ENCODE measurements at places on chromosomes 4 and X.

- DNase-seq = no peak
Observed at GRCh38 chr4:24775032-24775605, 20.3 kb upstream of the SOD3 start.

DNA sequence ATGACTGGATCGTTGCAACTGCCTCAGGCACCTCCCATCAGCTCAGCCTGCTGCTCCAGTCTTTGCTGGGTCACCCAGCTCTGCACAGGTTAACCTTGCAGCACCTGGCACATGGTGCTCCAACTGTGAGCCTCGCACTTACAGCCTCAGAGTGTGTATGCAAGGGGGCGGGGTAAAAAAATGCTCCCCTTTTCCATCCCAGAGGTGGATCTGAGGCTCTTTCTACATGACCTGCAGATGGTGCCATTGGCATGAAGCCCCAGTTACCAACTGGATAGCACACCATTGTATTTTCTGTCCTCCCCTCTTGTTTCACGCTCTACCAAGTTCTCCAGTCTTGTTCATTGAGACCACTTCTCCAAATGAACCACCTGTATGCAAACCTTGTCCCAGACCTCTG is 46.2 kb upstream of the TRPC3 start:
- DNase-seq = no peak

- DNase-seq = no peak
Observed at GRCh38 chr4:134645778-134646177, 444.2 kb upstream of the PABPC4L start.

- DNase-seq = no peak
Observed at GRCh38 chr4:168978001-168978700, 31.9 kb downstream of the CBR4 start.

DNA sequence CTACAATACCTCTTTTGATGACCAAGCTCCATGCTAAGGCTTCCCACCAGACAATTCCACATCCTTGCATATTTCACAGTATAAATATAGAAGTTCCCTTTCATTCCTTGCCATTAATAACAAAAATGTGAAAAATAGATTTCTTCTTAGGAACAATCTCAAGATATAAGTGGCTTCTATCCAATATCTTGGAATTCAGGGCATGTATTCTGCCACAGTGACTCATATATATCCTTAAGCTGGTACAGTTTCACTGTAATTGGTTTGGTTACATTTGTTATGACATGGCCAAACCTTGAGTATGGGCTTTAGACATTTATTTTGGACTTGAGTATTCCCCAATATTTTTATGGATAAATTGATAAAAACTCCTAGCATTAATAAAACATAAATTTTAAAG is 181.7 kb upstream of the DDX53 start:
- DNase-seq = no peak

DNA sequence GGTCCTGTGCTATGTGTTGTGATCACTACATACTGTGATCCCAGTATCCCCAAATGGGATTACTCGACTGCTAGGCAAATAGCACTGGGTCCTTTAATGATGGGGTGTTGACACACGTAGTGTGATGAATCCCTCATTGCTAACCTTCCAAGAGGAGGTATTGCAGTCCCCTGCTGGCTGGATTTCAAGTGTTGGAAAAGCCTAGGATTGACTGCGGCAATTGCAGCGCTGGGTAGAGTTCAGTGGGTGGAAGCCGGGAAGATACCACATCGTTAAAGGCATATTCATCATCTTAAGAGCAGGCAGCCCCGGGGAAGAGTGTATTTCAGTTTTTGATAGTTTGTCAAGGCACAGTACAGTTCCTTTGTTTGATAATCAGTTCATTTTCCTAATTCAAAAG is 159.9 kb downstream of the TRIML1 start:
- no peak for DNase-seq

DNA sequence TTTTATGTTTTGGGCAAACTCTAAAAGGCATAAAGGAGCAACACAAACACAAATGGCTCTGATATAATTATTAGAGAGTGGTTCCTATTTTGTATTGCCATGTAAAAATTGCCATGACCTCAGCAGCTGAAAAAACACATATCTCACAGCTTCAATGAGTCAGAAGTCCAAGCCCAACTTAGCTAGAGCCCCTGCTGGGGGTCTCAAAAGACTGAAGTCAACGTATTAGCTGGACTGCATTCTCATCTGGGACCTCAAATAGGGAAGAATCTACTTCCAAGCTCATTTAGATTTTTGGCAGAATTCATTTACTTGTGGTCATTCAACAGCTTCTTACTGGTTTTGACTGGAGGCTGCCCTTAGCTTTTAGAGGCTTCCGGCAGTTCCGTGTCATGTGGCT is 47.4 kb downstream of the FREM3 start:
- no peak for DNase-seq

GRCh38 chrX:76148753-76149152 is 24.1 kb upstream of the PBDC1 start:
- DNase-seq = no peak

GRCh38 chrX:48891402-48892288 is 5.9 kb downstream of the TIMM17B start:
- DNase-seq = no peak

DNA sequence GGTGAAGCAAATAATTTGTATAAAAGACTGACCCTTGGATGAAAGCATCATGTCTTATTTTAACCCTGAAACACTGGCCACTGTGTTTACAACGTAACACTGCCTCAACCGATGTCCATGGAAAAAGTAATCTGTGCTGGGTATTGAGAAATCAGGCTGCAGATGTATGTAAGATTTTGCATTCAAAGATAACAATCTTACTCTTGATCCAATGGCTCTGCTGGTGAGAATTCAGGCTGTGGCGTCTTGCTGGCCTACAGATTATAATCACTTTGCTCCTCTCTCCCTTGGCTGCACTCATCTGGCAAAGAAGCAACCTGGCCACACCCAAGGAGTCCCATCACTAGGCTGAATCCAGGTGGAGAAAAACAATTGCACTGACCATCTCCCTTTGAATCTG is 7.5 kb downstream of the ADGRA3 start:
- no peak for DNase-seq

GRCh38 chrX:15663439-15663838 is 1.2 kb downstream of the CLTRN start:
- no peak for DNase-seq

GRCh38 chrX:20248592-20249192 is 18.0 kb downstream of the RPS6KA3 start:
- DNase-seq = no peak

- no peak for DNase-seq
Observed at GRCh38 chrX:40171513-40172400, 74.0 kb upstream of the BCOR start.

- no peak for DNase-seq
Observed at GRCh38 chrX:149641432-149641831, 9.8 kb upstream of the TMEM185A start.

- DNase-seq = no peak
Observed at GRCh38 chr4:151675411-151675971, 85.3 kb downstream of the GATB start.

- DNase-seq = no peak
Observed at GRCh38 chr4:177214935-177215334, 94.7 kb upstream of the NEIL3 start.

- DNase-seq = no peak
Observed at GRCh38 chr4:118390121-118390520, 37.3 kb upstream of the PRSS12 start.

GRCh38 chr4:151324752-151325110 is 674 bp downstream of the SH3D19 start:
- DNase-seq = no peak

DNA sequence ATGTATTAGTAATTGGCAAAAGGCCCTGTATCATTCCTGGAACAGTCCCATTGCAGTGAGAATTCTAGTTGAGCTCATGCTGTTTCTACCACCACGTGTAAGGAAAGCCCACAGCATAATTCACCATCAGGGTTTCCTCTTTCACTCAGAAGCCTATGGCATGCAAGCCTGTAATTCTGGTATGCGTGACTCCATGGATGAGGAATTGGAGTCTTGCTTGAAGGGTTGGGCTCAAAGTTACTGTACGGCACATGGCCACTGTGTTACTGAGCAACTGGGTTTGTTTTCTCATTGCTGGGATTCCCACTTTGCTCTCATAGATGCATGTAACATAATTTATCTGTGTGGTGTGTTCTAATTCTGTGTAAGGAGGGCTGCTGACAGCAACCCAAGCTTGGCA is 132.3 kb upstream of the NR3C2 start:
- no peak for DNase-seq

GRCh38 chrX:18174971-18175370 is 45.7 kb downstream of the BEND2 start:
- DNase-seq = no peak

DNA sequence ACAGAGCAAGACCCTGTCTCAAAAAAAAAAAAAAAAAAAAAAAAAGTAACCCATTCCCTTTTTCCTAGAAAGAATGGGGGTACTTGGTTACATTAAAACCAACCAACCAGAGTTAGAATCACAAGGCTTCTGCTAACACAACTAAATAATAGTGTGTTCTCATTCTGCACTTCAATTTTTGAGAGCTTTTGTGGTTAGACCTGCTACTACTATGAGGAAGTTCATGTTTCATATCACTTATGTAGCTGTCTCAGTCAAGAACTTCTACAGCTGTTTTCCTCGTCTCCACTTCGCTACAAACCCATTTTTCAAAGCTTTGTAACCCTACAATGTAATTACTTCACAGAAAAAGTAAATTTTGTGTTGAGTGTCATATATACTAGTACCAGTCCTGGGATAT is 58.3 kb downstream of the PDHA2 start:
- DNase-seq = no peak

GRCh38 chr4:98890702-98891455 is 38.1 kb downstream of the EIF4E start:
- no peak for DNase-seq

GRCh38 chrX:72316408-72317110 is 10.8 kb upstream of the CITED1 start:
- DNase-seq = no peak

DNA sequence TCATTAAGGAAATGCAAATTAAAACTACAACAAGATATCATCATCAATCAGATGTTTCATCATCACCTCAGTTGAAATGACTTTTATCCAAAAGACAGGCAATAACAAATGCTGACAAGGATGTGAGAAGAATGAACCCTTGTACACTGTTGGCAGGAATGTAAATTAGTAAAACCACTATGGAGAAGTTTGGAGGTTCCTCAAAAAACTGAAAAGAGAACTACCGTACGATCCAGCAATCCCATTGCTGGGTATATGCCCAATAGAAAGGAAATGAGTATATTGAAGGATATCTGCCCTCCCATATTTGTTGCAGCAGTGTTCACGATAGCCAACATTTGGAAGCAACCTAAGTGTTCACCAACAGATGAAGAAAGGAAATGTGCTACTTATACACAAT is 50.6 kb upstream of the STARD8 start:
- DNase-seq = no peak

DNA sequence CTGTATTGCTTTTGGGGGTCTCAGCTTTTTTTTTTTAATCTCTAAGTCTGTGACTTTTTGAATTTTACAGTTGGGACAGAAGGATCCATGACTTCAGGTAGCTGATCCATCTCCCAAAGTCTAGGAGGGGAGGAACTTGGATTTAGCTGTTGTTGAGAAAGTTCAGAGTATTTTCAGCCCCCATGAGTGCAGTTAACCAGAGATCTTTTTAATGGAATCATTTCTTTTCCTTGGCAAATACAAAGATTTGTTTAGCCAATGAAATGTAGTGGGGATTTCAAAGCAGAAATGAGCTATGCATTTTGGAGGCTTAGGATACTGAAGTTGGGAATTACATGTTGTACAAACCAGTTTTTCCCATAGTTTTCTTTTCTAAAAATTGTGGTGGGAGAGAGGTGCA is 18.1 kb downstream of the FNIP2 start:
- DNase-seq = no peak

- DNase-seq = no peak
Observed at GRCh38 chr4:184883024-184883423, 57.3 kb upstream of the ACSL1 start.

- DNase-seq = no peak
Observed at GRCh38 chr4:21554500-21554899, 394.1 kb downstream of the KCNIP4 start.

DNA sequence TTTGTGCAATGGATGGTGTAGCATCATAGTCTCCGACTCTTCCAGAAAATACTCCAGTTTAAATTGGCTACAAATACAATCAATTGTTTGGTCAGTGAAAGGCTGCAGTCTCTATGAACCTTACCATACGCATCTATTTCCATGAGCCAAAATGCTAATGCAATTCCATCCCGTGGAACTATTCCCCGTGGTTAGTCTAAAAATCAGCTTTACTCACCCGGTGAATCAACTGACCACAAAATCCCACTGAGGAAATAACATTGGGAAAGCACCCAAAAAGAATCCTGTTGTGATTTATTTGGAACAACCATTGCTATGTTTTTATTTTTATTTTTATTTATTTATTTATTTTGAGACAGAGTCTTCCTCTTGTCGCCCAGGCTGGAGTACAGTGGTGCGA is 87.1 kb downstream of the DHX15 start:
- DNase-seq = no peak

DNA sequence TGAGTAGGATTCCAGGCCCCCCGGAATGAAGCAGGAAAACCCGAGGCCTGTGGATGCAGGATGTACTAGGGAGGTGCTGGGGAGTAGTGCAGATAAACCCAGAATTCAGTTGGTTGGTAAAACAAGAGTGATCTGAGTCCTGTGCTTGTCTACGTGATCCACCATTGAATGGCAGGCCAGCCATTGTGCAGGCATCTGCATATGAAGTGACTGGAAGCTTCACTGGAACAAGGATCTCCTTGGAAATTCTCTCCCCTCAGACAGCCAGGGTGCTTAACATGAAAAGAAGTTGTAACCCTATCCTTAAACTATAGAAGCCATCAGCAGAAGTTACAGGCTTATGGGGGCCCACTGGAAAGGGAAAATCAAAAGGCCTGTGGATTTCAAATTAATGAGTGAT is 656 bp upstream of the GSPT2 start:
- DNase-seq = no peak

DNA sequence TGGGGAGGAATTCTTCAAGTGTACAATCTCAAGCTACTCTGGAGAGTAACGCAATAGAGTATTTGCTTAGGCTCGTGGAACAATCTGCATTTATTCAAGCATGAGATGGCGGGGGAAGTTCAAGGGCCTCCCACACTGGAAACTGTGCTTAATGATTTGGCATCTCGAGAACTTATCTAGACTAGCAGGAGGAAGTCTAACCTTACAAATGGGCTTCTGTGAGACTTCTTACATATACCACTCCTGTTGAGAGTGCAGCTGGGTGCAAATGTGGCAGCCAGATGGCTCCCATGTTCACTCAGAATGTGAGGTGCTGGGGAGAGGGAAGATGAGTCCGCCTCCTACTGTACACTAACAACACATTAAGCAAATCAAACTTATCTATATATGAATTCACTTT is 29.3 kb upstream of the PTPN13 start:
- DNase-seq = no peak

DNA sequence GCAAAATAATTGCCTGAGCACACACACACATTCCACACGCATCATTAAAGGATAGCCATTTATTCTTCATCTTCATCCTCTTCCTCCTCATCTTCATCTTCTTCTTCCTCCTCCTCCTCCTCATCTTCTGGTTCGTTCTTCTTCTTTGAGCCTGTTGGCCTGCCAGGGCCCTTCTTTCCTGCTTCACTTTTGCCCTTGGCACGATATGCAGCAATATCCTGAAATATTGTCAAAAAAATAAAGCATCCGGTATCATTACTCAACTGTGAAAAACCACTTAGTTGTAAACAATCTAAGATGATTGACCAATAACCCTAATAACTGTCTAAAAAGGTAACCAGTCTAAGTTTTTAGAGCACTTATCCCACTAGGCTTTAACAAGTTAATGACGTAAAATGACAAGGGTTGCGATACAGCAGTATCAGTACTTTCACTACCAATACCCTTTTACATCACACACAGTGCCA is 2.1 kb downstream of the HMGB2 start:
- DNase-seq = no peak

GRCh38 chr4:900721-901120 is 31.4 kb downstream of the GAK start:
- DNase-seq = no peak
